Fibroblast of gingiva (primary cell): ENCODE measurements at places on chromosomes 11 and 22.

- DNase-seq = no peak
Measured at GRCh38 chr11:6455070-6455469, 14.3 kb upstream of the HPX start.

GRCh38 chr11:57085611-57086010, 96.1 kb upstream of the LRRC55 start:
- DNase-seq = no peak

- DNase-seq = no peak
Measured at GRCh38 chr22:36611241-36611976, 82.4 kb upstream of the EIF3D start.

DNA sequence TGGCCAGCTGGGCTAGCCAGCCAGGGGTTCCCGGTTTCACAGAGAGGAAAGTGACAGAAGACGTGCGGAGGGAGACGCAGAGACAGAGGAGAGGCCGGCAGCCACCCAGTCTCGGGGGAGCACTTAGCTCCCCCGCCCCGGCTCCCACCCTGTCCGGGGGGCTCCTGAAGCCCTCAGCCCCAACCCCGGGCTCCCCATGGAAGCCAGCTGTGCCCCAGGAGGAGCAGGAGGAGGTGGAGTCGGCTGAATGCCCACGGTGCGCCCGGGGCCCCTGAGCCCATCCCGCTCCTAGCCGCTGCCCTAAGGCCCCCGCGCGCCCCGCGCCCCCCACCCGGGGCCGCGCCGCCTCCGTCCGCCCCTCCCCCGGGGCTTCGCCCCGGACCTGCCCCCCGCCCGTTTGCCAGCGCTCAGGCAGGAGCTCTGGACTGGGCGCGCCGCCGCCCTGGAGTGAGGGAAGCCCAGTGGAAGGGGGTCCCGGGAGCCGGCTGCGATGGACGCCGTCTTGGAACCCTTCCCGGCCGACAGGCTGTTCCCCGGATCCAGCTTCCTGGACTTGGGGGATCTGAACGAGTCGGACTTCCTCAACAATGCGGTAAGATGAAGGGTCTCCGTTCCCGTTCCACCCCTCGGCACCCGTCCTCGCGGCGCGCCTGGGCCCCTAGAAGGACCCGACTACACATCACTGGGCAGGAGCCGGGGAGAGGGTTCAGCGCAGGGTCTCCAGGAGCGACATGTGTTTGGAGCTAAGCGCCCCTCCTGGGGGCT, at the start of gene CREB3L1:
Gene CREB3L1, plus strand, starts transcription at position 41 of the 765 bp plus-strand sequence. Its CDS starts 450 bp downstream, at position 491.
- no peak for DNase-seq

- no peak for DNase-seq
Measured at GRCh38 chr11:33891714-33892327, at the start of gene LMO2. Gene LMO2 (minus strand): TSS chr11:33892076. CDS start chr11:33869716, 22,360 bp downstream.

GRCh38 chr11:108947654-108948570, 283.0 kb downstream of the DDX10 start:
- no peak for DNase-seq

GRCh38 chr22:18069041-18069440, 8.7 kb upstream of the PEX26 start:
- DNase-seq = no peak

DNA sequence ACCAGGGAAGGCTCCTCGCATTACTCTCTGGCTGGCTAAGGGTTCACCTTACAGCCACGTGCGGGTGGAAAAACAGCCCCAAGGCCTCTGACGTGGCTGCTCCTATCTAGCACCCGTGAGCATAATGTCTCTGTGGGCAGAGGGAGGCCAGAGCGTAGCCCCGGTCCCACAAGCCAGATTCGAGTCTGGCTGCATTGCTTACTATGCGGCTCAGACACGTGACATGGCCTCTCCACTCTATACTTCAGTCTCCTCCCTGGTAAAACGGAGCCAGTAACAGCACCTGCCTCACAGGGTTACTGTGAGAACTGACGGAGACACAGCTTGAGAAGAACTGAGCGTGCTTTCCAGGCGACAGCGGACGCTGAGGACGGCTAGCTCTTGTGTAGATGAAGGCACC, 105.8 kb upstream of the BID start:
- DNase-seq = no peak

DNA sequence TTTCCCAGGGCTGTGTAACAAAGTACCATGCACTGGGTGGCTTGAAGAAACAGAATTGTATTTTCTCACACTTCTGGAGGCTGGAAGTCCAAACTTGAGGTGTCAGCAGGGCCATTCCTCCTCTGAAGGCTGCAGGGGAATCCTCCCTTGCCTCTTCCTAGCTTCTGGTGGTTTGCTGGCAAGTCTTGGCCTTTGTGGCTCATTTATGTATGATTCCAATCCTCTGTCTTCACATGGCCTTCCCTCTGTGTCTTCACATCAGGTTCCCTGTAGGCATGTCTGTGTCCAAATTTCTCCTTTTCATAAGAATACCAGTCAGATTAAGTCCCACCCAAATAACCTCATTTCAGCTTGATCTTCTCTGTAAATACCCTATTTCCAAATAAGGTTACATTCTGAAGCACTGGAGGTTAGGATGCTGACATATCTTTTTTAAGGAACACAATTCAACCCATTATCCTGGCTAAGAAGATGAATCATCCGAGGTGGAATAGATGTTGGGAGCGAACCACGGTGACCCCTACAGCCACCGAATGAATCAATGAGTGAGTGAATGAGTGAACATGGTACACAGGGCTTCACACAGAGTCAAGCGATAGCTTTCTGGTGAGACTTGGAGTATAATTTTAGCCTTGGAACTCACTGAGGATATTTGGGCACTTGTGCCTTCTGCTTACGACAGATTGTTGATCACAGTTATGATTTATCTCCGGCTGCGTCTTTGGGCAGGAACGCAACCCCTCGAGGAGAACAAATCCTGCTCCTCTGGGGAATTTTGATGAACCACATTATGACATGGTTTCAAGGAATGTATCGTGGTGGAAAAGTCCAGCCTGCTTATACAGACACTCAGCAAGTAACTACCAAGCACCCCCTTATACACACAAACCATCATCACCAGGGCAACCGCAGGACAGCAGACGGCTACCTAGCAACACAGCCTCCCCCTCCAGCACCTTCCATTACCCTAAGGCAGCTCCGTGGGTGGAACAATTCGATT, 34.3 kb upstream of the MICAL2 start:
- DNase-seq = peak; percentile 99

DNA sequence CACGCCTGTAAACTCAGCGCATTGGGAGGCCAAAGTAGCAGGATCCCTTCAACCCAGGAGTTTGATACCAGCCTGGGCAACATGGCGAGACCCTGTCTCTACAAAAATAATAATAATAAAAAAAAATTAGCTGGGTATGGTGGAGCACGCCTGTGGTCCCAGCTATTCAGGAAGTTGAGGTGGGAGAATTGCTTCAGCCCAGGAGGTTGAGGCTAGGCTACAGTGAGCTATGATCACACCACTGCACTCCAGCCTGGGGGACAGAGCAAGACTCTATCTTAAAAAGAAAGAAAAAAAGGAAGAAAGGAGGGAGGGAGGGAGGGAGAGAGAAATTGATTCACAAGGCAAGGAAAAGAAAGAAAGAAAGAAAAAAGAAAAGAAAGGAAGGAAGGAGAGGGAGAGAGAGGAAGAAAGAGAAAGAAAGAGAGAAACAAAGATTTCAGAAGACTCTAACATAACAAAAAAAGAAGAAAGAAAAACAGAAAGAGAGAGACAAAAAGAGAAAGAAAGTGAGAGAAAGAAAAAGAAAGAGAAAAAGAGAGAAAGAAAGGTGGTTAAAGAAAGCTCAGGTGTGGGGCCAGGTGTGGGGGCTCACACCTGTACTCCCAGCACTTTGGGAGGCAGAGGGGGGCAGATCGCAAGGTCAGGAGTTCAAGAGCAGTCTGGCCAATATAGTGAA, 37.3 kb upstream of the MYH9 start:
- DNase-seq = no peak
